A549 (cell line): ENCODE measurements at places on chromosomes 2 and 18. TPM values are rescaled to one million over a fixed set of nuclear protein-coding genes. Genes with fewer than 3 reads are reported as not detected.

TLX2 gene
- 0.37 to 0.58 TPM (median 0.39 TPM) in 3 replicates for polyA plus RNA-seq

HNMT gene
- polyA plus RNA-seq, result 1.5 to 3.0 TPM (median 1.8 TPM) in 3 replicates

NEU2 gene
- not detected in 3 replicates for polyA plus RNA-seq

CNGA3 gene
- not detected in 3 replicates for polyA plus RNA-seq

MC5R gene
- polyA plus RNA-seq, result not detected in 3 replicates

TEX44 gene
- polyA plus RNA-seq, result not detected in 3 replicates

COLEC11 gene
- polyA plus RNA-seq, result 0.24 to 0.51 TPM (median 0.30 TPM) in 3 replicates

IL36A gene
- polyA plus RNA-seq, result not detected in 3 replicates

MREG gene
- 5.0 to 6.4 TPM (median 6.1 TPM) in 3 replicates for polyA plus RNA-seq

STRN gene
- 13.1 to 13.9 TPM (median 13.2 TPM) in 3 replicates for polyA plus RNA-seq

PER2 gene
- polyA plus RNA-seq, result 3.4 to 4.2 TPM (median 3.6 TPM) in 3 replicates

ESPNL gene
- polyA plus RNA-seq, result 0.15 to 0.22 TPM (median 0.17 TPM) in 3 replicates

HOXD3 gene
- 0.14 to 0.36 TPM (median 0.18 TPM) in 3 replicates for polyA plus RNA-seq

C2orf78 gene
- polyA plus RNA-seq, result not detected in 3 replicates

SLC4A5 gene
- 0.38 to 0.63 TPM (median 0.50 TPM) in 3 replicates for polyA plus RNA-seq

GRCh38 chr2:99159594-99159993 is 4.8 kb downstream of the LIPT1 start:
- no peak for DNase-seq

DNA sequence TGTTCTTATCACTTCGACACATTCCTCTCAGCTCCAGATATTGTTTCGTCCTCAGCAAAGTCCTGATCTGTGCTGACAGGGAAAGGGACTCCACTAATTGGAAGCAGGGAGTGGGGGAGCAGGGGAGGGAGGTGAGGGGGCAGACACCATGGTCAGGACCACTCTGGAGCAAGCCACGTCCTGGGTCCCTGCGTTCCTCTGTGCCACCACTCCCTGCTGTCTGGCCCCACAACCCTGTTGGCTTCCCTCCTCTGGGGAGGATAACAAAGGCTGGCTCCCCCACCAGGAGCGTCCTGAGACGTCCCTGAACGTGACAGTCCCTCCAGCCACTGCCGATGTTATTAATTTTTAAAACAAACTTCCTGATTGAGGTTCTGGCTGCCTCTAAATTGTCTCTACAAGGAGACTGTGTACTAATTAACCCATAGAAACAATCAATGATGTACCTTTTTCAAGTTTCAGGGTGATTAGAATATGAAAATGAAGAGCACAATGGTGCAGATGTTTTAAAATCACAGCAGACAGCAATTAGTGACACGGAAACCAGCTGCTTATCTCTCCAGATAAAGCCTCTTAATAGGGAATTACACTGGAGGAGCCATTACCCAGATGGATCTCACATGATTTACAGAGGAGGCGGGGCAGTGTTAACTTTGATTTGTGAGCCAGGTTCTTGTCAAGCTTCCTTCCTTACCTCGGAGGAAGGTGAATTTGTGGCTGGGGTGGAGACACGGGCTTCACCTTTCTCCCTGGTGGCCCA is 257.5 kb downstream of the SETBP1 start:
- DNase-seq, result no peak

GRCh38 chr2:155815275-155815674 is 517.2 kb downstream of the NR4A2 start:
- no peak for DNase-seq

DNA sequence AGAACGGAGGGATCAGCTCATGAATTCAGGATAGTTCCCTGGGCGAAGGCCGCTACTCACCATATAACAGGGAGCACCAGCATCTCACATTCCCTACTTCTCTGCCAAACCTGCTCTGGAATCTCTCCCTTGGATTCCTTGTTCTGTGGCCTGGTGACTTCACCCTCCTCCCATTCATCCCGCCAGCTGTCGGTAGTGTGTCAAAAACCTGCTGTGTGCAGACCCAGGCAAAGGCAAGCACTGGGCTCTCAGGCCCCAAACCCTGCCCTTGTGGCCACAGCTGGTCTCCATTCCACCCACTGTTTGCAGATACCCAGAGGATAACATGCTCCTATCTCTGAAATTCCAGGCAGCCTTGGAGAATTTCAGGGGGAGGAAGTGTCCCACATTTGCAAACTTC is 151.6 kb downstream of the CAPN13 start:
- no peak for DNase-seq

- no peak for DNase-seq
These were observed 28.8 kb upstream of the NEDD4L start for GRCh38 chr18:58015065-58015780.

DNA sequence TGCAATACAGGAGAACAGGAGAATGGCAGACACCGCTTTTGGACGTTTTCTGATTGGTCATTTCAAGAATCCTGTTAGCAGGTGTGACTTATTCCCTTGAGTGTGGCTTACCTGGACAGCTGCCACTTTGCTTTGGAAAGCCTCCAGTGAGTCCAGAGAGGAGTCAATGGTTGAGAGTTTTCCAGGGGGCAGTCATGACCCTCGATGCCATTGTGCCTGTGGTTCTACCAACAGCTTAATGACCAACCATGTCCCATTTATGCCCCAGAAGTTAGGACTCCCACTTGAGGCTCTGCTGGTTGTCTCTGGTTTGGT is 12.4 kb downstream of the IGFBP2 start:
- DNase-seq, result no peak

DNA sequence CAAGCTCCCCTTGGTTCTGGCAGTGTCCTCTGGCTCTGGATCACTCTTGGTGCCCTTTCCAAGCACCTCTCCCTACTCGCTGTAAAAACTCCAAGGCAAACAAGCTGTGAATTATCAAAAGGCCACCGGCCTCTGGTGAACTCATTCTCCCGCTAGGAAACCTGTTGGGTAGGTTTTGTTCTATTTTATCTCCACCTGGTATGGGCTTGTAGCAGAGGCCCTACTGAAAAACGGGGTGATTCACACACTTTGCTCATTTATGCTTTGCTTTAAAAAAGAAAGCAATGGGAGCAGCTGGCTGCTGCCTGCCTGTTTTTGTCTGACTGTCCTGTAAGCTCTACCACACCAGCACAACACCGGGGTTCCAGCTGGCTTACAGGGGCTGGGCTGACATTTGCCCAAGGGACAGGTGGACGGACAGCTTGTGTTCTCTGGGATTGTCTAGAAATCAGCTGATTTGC is 56.8 kb downstream of the SH3BP4 start:
- no peak for DNase-seq

DNA sequence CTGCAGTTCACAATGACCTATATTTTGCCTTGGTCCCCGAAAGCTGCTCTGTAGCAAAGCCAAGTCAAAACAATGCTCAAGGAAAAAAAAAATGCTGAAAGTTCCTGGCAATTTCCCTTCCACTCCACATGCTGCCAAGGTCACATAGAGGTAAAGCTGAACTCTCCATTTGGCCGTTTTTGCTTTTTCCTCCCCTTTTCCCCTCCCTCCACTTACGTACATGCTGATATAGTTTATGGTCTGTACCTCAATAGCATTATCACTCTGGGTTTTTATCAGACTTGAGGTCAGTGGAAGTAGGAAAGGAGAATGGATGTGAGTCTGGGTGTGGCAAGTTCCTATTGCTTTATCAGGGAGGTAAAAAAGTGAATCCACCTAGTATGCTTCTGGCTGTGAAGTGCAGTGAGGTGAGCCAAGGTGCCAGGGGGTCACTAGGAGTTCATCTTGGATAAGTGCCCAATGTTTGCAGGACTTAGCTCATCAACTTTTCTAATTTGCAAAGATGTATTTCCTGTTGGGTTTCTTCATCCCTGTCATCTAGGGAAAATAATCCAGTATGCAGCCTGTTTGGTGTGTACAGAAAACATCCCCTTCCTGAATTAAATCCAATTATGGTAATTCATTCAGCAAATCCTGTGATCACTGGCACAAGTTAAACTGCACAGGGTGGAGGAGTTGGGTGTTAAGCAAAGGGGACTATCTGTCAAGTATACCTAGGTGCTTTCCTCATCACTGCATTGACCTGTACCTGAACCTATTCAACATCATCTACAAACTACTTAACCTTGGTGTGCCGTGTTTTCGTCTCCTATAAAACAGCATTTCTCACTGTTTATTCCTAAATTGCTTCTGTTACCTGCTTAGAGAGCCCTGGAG is 124.3 kb upstream of the CYP26B1 start:
- DNase-seq, result no peak

- no peak for DNase-seq
These were observed 363.3 kb downstream of the ZNF516 start for GRCh38 chr18:76131738-76132137.

- no peak for DNase-seq
These were observed 164.5 kb downstream of the PMAIP1 start for GRCh38 chr18:60064271-60064670.

DNA sequence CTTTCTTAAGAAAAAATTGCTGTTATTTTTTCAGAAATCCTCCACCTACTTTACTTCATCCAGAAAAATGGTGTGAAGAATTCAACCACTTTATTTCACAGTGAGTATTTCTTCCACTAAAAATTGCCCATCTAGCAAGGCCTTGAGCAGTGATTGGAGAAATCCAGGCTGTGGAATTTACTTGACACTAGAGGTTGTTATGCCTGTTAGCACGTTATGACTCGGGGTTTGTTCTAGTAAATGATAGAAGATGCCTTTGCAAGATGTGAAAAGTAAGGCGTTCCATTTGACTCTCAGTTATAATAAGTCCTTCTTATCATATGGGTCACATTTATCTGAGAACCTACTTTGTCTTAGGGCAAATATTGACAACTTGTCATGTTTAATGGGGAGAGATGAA is 157.4 kb downstream of the MYO3B start:
- DNase-seq, result no peak

DNA sequence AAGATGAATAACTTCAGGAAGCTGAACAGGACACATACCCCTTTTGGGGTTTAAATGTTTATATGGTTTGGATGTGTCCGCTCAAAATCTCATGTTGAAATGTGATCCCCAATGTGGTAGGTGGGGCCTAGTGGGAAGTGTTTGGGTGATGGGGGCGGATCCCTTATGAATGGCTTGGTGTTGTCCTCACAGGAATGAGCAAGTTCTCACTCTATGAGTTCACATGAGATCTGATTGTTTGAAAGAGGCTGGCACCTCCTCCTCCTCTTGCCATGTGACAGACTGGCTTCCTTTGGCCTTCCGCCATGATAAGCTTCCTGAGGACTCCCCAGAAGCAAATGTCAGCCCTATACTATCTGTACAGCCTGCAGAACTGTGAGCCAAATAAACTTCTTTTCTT is 88.6 kb upstream of the ZNF532 start:
- DNase-seq, result no peak

GRCh38 chr2:170530284-170530745 is 184.8 kb upstream of the SP5 start:
- peak; percentile 57 for DNase-seq

DNA sequence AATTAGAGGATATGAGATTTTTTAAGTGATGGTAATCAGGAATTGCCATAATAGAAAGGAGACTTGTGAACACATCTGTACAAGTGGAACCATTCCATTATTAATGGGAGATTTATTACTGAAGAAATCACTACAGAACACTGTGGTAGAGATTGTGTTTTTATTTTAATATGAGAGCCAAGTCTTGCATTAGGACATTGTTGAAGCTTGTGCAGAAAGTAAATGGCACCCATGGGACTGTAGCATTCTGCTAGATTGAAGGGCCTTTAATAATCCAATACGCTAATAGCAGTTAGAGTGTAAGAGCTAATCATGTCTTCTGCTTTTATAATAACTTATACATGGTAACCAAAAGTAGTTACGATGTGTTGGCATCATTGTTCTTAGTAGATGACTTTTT is 83.6 kb downstream of the VRK2 start:
- no peak for DNase-seq

GRCh38 chr18:13258921-13259320 is 40.4 kb downstream of the LDLRAD4 start:
- DNase-seq, result no peak

- DNase-seq, result no peak
These were observed 169.1 kb upstream of the CYP26B1 start for GRCh38 chr2:72316774-72317173.

- DNase-seq, result no peak
These were observed 64.3 kb downstream of the FSIP2 start for GRCh38 chr2:185802926-185803325.

DNA sequence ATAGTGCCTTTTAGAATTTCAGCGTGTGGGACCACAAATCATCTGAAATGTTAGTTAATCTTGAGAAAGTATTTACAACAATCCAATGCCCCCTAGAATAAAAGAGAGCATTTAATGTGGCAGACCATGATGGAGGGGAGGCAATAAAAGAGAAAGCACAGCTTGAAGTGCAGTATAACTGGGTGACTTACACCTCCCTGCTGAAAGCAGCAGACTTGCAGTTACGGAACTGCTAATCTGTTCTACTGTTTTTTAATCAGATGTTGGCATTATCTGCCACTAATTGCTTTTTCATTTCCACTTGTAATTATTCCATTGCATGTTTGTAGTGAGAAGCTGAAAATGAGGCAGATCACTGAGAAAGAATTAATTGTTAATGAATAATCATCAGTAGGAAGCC is 130.5 kb upstream of the ITGA4 start:
- no peak for DNase-seq

- peak; percentile 53 for DNase-seq
These were observed at the start of gene EFHD1 for GRCh38 chr2:232633413-232634205. EFHD1 (plus strand) TSS chr2:232633604; CDS start chr2:232633705, 101 bp downstream.

GRCh38 chr2:141068053-141068682 is 1062.6 kb downstream of the LRP1B start:
- no peak for DNase-seq

DNA sequence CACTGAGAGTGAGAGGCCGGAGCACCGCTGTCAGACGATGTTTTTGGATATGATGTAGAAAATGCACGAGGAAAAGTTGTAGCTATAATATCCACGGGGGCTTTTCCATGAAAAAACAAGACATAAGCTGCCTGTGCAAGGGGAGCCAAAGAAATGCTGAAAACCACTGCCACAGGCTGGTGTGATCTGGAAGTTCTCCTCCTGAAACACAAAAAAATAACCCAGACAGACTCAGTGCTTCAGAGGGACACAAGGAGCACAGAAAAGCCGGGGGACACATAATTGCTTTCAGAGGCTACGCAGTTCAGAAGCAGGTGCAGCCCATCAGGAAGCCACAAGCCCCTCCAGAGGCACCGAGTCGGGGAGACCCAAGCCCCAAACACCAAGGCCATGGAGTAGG is 98.2 kb downstream of the ZNF516 start:
- DNase-seq, result no peak

DNA sequence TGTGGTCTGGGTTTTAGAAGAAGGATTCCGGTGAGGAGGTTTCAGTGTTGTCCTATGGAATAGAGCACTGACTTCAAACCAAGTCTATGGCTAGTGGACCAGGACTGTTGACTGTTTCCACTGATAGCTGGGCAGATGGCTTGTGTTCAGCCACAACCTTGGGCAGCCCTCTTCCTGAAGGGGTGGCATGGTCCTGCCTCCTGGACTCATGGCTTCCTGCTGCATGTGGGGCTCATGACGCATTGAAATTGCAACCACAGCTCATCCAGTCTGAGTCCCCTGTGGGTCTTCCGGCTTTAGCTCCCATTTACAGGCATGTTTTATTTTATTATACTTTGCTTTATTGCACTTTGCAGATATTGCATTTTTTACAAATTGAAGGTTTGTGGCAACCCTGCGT is 105.0 kb downstream of the B3GNT2 start:
- DNase-seq, result no peak

DNA sequence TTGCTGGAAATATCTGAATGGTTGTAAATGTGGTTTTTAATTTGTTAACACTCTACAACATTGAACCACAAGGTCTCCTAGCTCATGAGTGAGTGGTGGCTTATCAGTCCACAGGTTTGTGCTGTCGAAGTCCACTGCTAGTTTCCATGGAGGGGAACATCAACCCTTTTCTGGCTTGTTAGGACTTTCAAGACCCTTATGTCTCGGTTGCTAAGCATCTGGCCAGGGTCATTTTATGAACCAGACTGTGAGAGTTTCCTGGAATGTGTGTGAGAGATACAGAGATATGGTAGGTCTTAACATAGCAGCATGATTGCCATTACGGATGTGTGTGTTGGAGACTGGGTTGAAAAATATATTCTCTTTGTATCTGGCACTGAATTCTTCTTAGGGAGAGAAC is 36.9 kb downstream of the KCNE4 start:
- DNase-seq, result no peak
